HT1080 (cell line): ENCODE measurements at places on chromosomes 1 and 21.

DNA sequence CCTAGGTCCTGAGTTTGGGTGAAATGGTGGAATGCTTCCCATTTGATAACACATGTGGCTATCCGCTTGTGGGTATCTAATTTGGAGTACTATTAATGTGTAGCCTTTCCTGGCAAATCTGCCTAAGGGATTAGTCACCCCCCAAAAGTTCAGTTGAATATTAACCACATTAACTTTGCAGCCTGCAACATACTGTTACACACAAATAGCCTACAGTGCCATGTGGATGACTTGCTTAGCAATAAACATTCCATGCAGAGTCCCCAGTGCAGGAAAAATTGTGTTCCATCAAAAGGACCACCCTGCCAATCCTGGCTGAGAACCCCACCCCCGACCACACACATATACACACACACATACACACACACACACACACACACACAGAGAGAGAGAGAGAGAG lies 303.3 kb upstream of the ESRRG start:
- no peak for DNase-seq

DNA sequence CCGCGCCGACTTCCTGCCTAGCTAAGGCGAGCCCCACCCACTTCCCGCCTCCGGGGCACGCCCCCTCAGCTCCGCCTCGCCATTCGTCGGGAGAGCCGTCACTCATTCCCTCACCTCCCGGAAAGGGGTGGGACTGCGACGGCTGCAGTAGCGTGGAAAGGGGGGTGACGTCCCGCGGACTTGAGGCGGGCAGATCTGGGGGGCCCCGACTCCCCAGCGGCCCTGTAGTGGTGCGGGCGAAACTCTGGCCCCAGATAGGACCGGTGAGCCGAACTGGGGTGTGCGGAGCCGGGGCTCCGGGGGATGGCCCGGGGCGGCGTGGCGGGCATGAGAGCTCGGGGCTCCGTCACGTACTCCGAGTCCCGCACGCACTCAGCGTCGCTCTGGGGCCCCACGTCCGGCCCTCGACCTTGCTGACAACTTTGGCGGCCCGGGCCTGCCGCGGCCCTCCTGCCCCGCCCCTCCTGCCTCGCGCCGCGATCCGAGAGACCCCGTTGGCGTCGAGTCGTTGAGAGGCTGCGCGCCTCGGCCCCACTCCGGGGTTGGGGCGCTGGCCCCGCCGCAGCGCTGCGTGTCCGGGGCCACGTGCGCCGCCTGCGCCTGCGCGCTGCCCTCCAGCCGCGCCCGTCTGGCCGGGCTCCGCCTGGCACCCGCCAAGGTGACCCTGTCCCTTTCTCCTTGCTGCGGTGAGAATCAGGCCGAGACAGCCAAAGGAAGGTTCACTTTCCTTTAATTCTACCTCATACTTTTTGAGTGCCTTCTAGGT lies 395 bp upstream of the ENO1 start:
- DNase-seq: peak; percentile 97

DNA sequence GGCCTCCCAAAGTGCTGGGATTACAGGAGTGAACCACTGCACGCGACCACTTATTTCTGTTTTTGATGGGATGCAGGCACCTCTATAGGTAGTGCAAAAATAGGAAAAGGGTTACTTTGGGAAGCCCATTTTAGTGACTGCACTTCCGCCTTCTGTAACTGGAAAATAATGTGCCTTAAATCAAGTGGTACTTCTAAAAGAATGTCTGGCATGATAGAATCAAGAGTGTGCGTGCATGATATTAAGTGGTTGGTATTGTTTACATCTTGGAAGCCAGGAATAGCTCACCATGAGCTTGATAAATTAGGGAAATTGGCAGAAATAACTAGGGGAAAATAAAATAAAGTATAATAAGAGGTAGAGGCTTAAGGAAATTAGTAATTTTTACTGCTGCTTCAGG lies 1067.0 kb downstream of the ADGRL2 start:
- no peak for DNase-seq

- DNase-seq: no peak
These were observed 28.3 kb downstream of the VWA5B1 start for GRCh38 chr1:20318971-20319370.

DNA sequence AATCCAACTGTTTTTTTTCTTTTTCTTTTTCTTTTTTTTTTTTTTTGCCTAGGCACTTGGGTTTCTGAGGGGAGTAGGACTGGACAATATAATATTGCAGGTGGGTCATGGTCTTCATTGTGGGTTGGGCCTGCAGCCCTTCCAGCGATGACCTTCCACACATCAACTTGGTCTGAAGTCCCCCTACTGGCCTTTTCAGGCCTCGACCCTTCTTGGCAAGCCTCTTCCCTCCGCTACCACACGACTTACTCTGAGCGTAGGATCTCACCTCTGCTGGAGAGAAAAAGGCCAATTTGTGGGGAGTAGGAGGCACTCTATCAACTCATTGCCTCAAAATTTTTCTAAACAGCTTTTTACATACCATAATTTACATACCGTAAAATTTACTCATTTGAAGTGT lies 51.1 kb upstream of the GRIK3 start:
- no peak for DNase-seq

DNA sequence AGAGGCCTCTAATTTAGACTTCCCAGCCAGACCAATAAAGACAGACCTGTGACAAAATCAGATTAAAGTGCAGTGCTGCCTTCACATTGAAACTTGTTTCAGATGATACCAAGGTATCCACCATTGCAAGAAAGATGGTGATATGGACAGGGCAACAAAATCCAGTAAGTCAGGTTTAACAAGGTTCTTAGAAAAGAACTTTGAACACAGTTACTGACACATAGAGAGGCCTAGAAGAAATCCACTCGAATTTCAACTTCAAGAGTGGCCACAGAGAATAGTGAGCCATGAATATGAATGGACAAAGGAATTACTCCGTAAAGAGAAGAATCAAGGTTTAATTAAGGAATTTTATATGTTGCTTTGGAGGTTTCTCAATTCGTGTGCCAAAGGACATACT lies 230.4 kb downstream of the KCNT2 start:
- no peak for DNase-seq

- DNase-seq: no peak
These were observed 20.4 kb upstream of the KIAA1614 start for GRCh38 chr1:180892272-180892671.

DNA sequence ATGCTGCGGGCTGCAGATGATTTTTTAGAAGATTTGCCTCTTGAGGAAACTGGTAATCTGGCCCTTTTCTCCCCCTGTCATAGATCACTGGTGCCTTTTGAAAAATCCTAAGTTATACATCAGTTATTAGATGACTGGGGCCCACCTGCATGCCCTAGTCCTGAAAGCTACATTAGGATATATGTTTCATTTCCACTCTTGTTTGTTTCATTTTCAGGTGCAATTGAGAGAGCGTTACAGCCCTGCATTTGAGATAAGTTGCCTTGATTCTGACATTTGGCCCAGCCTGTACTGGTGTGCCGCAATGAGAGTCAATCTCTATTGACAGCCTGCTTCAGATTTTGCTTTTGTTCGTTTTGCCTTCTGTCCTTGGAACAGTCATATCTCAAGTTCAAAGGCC lies 8.1 kb upstream of the IFI44 start:
- DNase-seq: no peak

GRCh38 chr21:34222031-34222335 lies 141.8 kb upstream of the KCNE2 start:
- no peak for DNase-seq

- no peak for DNase-seq
These were observed 26.6 kb downstream of the A3GALT2 start for GRCh38 chr1:33294071-33295010.

DNA sequence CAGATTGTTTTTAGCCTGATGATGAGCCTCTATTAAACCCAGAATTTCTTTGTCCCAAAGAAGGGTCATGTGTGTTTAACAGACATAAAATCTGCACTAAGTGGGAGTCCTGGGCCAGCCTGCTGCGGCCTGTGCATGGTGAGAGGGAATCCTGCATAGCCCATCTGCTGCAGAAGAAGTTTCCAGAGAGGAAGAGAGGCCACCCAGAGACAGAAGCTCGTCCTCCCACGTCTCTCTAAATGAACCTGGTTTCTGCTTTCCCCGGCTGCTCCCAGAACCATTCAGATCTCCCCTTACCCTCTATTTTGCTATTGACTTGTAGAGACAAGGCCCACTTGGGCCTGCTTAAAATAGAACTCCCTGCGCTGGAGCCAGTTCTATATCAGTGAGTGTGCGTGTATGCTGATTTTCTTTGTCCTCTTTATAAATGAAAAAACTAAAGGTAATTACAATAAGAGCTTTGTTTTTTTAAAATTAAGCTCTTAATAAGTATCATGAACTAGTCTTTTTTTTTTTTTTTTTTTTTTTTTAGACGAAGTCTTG lies 142.8 kb upstream of the RAB4A start:
- no peak for DNase-seq

DNA sequence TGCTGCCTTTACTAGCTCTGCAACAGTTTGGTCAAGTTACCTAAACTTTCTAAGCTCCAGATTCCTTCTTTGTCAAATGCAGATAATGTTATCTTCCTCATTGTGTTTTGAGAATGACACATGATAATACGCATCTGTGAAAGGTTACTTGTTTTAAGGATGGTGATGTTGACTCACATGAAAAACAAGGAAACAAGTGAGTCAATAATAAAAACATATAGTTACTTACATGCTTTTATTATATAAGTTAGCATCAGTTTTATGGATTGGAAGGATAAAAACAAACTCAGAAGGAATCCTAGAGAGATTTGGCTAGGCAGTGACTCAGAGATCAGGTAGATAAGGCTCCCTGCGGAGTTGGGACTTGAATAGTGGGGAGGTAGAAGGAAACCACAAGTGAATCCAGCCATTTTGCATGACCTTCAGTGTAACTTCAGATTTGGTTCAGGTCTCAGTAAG lies 144.6 kb downstream of the LMO4 start:
- peak; percentile 5 for DNase-seq

- no peak for DNase-seq
These were observed 43.0 kb downstream of the GNB1 start for GRCh38 chr1:1847890-1848289.

DNA sequence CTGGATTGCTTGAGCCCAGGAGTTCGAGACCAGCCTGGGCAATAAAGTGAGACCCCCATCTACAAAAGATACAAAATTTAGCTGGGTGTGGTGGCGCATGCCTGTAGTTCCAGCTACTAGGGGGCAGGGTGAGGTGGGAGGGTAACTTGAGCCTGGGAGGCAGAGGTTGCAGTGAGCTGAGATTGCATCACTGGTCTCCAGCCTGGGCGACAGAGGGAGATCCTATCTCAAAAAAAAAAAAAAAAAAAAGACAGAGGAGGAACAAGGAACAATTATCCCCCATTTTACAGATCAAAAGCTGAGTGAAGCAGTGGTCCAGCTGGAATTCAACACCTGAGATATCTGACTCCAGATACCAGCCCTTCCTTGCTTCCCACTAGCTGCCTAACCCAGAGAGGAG lies 34.8 kb downstream of the L1TD1 start:
- no peak for DNase-seq

GRCh38 chr21:45076245-45076711 lies 1.9 kb downstream of the ADARB1 start:
- peak; percentile 51 for DNase-seq

GRCh38 chr21:34576041-34576511 lies 38.8 kb downstream of the RCAN1 start:
- DNase-seq: no peak

- DNase-seq: no peak
These were observed 122.8 kb downstream of the ACTL8 start for GRCh38 chr1:17877896-17878295.

GRCh38 chr1:36231191-36231590 lies 6.9 kb downstream of the THRAP3 start:
- no peak for DNase-seq

DNA sequence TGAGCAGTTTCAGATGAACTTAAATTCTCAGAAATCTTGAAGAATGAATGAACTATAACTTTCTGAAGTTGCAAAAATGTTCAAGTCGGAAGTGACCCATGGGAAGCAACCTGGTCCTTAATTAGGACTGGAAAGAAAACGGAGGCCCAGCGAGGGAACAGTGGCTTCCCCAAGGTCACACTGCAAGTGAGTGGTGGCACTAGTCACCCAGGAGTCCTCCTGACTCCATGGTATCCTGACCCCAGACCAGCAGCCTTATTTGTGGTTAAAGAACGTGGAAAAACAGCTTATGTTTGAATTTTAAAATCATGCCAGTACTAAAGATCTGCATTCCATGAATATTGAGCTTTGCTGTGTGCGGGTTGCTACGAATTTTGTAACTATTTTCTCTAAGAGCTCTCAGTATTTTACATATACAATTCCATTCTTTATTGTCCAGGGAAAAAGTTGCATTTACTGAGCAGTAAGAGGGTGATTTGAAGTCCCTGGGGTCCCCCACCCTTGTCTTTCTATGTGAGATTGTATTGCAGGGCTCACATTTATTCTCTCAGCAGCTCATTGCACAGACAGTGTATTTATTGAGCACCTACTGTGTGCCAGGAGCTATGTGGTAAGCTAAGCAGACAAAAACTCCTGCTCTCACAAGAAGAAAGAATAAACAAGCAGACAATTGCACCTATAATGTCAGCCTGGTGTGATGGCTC lies 61.6 kb upstream of the ATP5PO start:
- DNase-seq: no peak

GRCh38 chr1:183433703-183434102 lies 15.5 kb upstream of the NMNAT2 start:
- no peak for DNase-seq

GRCh38 chr1:28750330-28750729 lies 13.6 kb downstream of the YTHDF2 start:
- DNase-seq: no peak

- DNase-seq: no peak
These were observed 114.6 kb downstream of the PIGK start for GRCh38 chr1:77104672-77105071.

DNA sequence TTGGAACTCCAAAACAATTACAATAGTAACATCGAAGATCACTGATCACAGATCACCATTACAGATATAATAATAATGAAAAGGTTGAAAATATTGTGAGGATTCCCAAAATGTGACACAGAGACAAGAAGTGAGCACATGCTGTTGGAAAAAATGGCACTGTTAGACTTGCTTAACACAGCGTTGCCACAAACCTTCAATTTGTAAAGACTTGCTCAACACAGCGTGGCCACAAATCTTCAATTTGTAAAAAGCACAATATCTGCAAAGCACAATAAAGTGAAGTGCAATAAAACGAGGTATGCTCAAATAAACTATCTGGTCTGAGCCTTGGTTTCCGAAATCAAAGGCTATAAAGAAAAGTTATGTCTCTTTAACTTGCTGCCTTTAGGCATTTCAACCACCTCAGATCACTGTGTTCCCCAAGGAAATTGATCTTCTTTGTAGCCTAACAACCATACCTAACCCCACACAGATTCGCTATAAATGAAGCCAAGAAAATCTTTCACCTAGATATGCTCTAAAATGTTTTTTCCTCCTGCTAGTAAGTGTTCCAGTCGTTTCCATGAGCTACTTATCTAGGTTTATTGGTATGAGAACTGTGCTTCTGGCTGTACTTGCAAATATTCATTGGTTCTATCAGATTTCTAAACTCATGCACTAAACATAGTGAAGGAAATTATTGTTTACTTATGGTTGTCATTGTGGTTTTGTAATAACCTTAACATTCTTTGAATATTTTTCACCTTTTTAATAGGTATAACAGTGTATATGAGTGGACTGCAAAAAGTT lies 13.1 kb upstream of the LPGAT1 start:
- DNase-seq: no peak
